BJ (cell line): ENCODE measurements at places on chromosomes 5 and 9.
A peak's percentile ranks its signal among the peaks of the same experiment; 100 is the strongest.

- no peak for DNase-seq
These were observed 22.6 kb downstream of the MYO10 start for GRCh38 chr5:16913187-16914107.

DNA sequence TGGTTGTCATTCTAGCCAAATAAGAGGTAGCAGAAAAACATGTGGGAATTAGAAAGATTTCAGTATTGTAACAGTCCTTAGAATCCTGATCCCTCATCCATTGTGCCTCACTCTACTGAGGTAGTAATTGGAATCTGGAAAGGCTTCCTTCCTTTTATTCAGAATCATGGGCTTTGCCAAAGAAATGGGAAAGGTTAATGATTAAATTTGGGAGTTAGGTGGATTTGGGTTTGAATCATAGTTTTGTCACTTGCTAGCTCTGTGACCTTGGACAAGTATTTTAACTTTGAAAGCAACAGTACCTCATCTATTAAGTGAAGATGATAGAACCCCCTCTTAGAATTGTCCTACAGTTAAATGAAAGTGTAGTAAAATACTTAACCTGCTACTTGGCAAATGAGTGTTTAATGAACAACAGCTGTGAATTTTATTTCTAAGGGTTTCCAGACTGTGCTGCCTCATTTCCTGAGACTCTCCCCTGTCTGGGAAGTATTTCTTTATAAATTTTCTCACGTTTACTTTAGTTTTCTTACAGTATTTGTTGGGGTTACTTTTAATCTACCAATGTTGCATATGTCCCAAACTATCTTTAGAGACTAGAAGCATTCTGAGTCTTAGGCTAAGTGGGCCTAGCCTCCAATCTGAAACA is 11.7 kb downstream of the SPDL1 start:
- DNase-seq = peak; percentile 39

DNA sequence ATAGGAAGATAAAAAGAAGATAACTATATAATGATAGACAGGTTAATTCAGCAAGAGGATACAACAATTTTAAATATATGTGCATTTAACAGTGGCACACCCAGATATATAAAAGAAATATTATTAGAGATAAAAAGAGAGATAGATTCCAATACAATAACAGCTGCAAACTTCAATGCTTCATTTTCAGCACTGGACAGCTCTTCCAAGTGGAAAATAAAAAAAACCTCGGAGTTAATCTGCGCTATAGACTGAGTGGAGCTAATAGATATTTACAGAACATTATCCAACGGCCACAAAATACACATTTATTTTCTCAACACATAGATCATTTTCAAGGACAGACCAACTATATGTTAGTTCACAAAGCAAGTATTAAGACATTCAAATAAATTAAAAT is 1229.5 kb upstream of the CDH6 start:
- no peak for DNase-seq

- DNase-seq = peak; percentile 77
These were observed 55.8 kb upstream of the ACTBL2 start for GRCh38 chr5:57538341-57538955.

DNA sequence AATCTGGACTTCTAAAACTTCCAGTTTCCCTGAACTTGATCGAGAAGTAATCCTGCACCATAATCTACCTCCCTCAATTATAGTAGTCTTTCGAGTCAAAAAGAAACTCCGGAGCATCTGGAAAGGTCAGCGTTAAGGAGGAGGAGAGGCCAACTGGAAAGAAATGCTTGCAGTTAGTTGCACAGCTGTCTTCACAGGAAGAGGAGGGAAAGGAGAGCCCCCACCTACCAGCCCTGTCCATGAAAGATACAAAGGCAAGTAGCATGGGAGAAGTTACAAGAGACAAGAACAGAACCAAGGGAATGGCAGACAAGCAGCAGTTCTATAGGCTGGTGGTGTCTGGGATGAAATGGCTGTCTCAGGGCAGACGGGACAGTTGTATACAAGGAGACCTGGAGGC is 170.6 kb downstream of the RAB3C start:
- DNase-seq = no peak

DNA sequence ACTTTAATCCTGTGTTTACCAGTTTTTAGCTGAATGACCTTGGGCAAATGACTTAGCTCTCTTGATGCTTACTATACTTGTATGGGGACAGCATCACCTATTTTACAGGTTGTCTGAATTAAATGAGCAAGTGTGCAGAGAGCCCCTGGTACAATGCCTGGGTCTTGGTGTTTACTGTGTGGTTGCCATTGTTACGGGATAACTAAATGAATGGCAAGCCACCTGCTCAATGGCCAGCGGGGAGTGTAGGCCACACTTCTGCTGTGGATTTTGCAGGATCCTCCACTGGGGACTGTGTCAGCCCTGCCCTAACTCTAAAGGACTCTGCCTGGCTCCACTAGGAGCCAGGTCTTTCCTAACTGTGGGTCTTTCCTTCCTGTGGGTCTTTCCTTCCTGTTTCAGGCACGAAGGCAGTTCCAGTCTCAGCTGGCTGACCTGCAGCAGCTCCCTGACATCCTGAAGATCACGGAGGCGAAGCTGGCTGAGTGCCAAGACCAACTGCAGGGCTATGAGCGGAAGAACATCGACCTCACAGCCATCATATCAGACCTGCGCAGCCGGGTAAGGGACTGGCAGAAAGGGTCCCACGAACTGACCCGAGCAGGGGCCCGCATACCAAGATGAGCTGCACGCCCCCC is 10.3 kb upstream of the GLE1 start:
- no peak for DNase-seq

GRCh38 chr5:113735751-113736150 is 222.3 kb downstream of the YTHDC2 start:
- no peak for DNase-seq

DNA sequence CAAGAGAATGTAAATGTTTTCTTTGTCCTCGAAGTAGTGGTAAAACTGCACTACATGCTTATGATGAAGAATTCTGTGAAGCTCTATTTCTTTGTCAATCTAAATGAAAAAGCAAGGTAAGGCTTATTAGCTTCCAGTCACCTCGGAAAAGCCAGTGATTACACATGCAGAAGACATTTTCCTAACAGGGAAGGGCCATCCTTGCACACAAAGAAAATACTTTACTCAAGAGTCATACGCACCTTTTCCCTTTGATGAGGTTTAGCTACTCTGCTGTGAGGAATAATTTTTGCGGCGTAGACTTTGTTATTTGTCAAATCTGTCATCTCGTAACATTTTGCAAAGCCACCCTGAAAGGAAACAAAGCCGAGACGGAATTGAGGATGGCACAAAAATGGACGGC is 1.1 kb downstream of the PLK2 start:
- no peak for DNase-seq

DNA sequence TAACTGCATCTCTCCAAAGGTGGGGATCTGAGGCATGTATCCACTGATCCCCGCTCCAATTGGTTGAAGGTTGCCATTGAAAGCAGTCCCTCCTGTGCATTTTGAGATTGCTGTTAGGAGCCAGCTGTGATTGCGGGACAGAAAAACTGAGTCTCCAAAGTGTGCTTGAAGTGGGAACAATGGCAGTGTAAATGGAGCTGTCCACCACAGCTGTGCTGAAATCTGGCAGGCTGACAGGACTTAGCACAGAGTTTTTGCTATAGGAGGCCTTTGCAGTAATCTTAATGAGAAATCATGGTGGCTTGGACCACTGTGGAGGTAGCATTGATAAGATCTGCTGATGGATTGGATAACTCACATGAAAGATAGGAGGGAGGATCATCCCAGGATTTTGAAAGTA is 3.3 kb downstream of the RNF20 start:
- no peak for DNase-seq

GRCh38 chr9:133460405-133461175 is 812 bp downstream of the CACFD1 start:
- no peak for DNase-seq

DNA sequence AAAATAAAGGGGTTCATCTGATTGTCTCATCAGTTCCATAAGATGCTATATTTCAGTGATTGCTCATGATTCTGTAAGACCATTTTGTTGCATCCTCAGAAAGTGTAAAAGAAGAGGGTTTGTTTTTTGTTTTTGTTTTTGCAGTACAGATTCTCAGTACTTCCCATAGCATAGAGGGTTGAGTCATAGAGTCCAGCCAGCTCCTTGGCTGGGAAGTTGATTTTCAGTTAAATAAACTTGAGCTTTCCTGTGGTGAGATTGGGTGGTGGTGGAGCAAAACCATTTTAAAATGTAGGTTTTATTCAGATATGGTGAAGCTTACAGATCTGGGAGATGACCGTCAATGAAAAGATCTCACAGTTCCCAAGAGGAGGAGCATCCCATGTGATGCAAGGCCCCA is 48.2 kb downstream of the DAPK1 start:
- no peak for DNase-seq

DNA sequence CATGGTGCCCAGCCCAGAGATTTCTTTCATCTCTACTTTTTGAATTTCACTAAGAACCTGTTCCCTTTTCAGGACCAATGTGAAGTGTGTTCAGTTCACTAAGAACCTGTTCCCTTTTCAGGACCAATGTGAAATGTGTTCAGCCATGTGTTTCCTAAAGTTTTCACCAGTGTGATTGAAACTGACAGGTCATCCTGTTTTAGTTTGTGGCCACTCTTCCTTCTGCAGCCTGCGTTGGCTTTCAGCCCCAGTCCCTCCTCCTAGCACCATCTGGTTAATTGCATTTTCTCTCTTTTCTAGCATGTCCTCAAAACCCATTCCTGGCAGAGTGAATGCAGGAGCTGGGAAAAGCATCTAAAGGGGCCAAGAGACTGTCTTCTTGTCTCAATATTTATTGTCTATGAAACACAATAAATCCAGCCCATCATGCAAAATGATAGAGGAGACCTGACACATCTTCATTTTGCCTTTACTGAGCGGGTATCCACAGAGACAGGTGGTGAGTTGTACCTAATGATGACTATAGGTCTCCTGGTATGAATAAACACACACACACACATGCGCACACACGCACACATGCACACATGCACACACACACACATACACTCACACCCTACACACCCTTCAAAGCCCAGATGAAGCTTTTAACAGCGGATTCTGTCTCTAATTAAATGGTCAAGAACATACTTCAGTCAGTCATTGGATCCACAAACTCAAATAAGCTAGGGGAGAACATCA is 6.1 kb upstream of the PANK3 start:
- no peak for DNase-seq

DNA sequence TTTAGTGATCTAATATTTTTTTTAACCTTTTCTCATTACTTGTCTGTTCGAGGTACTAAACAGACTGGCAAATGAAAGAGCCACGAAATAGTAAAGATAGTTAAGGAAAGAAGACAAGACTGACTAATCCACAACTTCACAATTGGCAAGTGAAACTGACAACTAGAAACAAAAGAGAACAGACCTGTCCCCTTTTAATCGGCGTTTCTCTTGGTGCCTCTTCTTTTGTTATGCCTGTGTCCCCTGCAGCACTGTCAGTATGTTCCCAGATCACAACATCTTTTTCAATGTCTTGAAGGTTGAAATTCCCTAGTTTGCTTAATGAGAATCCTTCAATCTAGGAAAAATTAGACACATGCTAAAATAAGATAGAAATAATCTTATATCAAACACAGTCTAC is 26.1 kb downstream of the TUT7 start:
- DNase-seq = no peak

DNA sequence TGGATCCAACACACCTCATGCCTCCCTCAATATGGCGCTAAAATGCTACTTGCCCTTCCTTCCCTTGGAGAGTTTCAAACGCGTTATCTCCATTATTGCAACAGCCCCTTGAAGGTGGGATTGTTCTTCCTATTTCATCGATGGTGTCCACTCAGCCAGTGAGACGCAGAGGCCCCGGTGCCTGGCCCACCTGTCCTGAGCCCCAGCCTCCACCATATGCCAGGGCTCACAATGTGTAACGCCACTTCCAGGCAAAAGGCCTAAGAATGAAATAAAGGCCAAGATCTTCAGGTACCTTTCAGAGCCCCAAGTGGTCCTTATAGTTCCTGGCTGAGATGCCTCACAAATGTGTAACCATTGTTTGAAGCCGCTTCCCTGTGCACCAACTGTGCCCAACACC is 170.7 kb upstream of the PHYKPL start:
- DNase-seq = no peak

DNA sequence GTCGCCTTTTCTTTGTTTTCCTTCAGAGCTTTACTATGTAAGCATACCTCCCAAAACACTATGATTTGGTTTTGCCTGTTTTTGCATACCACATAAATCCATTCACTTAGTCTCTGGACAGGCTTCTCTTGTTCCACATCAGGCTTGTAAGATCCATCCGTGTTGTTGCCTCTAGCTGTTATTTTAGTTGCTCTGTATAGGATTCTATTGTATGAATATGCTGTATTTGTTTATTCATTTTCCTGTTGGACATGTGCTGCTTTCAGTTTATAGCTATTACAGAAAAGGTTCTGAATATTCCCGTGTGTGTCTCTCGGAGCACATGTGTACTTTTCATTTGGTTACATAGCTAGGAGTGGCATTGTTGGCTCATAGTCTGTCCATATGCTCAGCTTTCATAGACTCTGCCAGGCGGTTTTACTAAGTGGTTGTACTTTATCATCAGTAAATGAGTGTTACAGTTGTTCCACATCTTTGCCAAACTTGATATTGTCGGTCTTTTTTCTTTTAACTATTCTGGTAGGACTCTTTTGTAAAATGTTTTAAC is 41.8 kb downstream of the NUP214 start:
- DNase-seq = no peak

DNA sequence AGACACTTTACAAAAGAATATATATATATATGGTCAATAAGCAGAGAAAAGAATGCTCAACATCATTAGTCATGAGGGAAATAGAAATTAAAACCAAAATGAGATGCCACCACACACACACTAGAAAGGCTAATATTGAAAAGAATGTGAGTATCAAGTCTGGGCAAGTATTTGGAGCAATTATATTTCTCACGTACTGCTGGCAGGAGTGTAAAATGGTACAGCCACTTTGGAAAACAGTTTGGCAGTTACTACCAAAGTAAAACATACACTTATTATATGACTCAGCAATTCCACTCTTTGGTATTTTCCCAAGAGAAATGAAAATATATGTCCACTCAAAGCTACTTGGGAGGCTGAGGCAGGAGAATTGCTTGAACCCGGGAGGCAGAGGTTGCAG is 29.8 kb downstream of the NEUROG1 start:
- no peak for DNase-seq
